ENCODE measurements at places on chromosomes 4 and X.

- peak; percentile 13 for DNase-seq
Observed at GRCh38 chrX:103716962-103717361, 6.3 kb downstream of the TMEM31 start.

DNA sequence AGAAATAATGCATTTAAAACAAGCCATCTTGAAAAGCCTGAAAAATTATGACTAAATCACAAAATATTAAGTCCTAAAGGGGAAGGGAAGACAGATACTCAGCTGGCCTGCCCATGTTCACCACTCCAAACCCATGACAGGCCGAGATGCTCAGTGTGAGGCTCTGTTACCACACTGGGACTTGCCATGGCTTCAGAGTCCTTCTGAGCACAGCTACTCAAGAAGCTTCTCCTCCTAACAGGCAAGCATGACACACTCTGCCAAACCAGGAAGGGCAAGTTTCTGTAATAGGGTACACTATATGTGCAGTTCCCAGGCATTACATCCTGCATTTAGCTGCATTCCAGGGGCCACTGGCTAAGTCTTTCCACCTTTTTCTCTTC, 34.0 kb upstream of the CYBB start:
- DNase-seq, result no peak

- DNase-seq, result no peak
Observed at GRCh38 chr4:48635980-48636379, 144.1 kb downstream of the FRYL start.

DNA sequence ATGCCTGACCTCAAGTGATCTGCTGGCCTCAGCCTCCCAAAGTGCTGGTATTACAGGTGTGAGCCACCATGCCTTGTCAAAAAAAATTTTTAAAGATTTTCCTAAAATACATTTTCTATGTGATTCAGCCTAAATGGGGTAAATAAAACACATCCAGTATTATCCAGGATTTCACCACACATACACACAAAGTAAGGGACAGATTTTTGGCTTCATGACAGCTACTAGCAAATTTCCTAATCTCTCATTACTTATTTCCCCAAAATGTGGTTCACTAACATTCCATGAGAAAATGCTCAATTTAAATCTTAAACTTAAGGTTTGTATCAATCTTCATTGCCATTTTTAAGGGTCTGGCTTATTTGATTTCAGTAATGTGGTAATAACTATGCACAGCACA, 348.5 kb upstream of the INTU start:
- DNase-seq, result no peak

DNA sequence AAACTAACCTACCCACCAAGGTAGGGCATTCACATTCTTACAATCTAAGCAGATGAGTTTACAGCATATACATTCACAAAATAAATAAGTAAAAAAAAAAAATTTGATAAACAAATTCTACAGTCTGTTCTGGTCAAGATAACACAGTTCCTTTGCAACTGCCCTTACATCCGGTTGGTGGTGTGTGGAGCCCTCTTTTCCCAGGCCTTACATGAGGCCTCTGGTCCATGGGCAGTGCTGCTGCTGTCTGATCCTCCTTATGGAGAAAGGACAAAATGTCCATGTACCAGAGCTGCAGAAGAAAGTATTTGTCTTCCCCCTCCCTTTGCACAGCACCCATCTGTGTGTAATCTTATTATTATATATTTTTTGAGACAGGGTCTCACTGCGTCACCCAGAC, 2.2 kb upstream of the SEPTIN11 start:
- DNase-seq, result no peak

DNA sequence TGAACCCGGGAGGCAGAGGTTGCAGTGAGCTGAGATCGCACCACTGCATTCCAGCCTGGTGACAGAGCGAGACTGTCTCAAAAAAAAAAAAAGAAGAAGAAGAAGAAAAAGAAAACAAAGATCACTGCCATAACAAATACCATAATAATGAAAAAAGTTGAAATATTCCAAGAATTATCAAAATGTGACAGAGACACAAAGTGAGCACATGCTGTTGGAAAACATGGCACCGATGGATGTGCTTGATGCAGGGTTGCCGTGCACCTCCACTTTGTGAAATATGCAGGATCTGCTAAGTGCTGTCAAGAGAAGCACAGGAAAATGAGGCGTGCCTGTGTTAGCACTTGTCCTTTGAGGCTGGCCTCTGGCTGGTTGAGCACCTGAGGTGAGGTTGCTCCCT, 133.3 kb downstream of the STK32B start:
- DNase-seq, result no peak

GRCh38 chrX:115269051-115269683, 20.3 kb upstream of the LUZP4 start:
- DNase-seq, result no peak

- DNase-seq, result no peak
Observed at GRCh38 chr4:168629566-168629965, 132.7 kb downstream of the PALLD start.

- peak; percentile 17 for DNase-seq
Observed at GRCh38 chr4:10808591-10808990, 124.0 kb upstream of the CLNK start.

DNA sequence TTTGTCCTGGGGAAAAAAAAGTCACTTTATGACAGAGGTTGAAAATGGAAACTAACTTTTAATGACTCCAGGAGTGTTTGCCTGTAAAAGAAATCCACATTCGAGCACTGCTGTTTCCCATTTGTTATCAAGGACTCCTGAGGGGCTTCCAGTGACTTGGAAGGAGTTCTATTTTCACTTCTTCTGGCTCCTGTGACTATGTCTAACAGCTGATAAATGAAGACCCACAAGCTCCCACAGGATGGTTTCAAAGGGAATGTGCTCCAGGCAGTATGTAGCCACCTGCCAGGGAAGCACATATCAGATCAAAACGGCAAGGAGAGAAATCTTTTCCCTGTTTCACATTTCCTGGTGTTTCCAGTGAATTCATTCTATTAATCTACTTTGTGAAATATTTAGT, 159.8 kb upstream of the FAM241A start:
- no peak for DNase-seq

DNA sequence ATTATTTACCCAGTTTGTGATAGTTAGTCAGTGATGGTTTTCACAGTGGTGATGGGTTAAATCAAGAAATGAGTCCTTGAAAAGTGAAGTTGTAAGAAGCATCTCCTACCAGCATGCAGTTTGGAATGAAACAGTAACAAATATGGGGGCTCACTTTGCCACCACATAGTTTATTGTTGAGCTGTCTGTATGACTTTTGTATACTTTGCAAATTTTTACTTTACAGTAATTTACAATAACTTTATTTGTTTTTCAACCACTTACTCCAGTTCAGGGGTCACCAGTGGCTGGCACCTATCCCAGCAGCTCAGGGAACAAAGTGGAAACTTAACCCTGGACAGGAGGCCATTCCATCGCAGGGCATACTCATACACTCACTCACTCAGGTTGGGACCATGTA, 64.5 kb upstream of the ANKRD50 start:
- peak; percentile 29 for DNase-seq

DNA sequence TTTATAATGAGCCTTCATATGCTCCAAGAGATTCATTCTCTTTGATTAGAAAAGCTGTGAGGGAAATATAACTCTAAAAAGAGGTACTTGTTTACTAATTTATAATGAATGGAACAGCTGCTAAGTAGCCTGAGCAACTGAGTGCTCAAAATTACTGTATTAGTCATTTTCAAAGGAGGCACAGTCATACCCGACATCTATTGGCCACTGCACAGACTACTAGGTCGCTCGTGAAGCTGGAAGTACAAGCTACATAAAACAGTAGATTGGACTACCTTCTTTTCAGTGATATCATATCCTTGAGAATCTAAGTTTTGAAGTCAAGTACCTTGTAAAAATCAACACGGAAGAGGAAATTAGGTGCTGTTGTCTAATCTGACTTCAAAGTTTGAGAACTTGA, 52.0 kb upstream of the GLRB start:
- no peak for DNase-seq

- no peak for DNase-seq
Observed at GRCh38 chr4:17397611-17398010, 114.3 kb downstream of the QDPR start.

All from smooth muscle cell of the brain vasculature (primary cell).